ENCODE measurements at places on chromosomes 13 and 19. TPM values are rescaled to one million over a fixed set of nuclear protein-coding genes. Genes with fewer than 3 reads are reported as not detected.

SLC6A16 gene
- not detected for total RNA-seq

CGB3 gene
- not detected for total RNA-seq

CPAMD8 gene
- 0.73 TPM for total RNA-seq

DCLK1 gene
- 38.9 TPM for total RNA-seq

BEST2 gene
- total RNA-seq = not detected

PTH2 gene
- not detected for total RNA-seq

ZNF235 gene
- total RNA-seq = 2.6 TPM

LGALS14 gene
- total RNA-seq = not detected

SOX1 gene
- not detected for total RNA-seq

LAIR1 gene
- total RNA-seq = not detected

ZNF701 gene
- 12.9 TPM for total RNA-seq

CEACAM21 gene
- total RNA-seq = not detected

UBE2L5 gene
- total RNA-seq = not detected

Measured in subcutaneous preadipocyte (primary cell).